CD4-positive, alpha-beta T cell treated with Interferon alpha-2 for 1 hour (primary cell): ENCODE measurements at places on chromosomes 2 and 18.

- DNase-seq: no peak
These were observed 54.2 kb downstream of the CERS6 start for GRCh38 chr2:168510125-168510756.

GRCh38 chr2:119155633-119156032 lies 2.9 kb downstream of the C1QL2 start:
- DNase-seq: no peak

- DNase-seq: no peak
These were observed 144.1 kb downstream of the NDUFA10 start for GRCh38 chr2:239881031-239881471.

DNA sequence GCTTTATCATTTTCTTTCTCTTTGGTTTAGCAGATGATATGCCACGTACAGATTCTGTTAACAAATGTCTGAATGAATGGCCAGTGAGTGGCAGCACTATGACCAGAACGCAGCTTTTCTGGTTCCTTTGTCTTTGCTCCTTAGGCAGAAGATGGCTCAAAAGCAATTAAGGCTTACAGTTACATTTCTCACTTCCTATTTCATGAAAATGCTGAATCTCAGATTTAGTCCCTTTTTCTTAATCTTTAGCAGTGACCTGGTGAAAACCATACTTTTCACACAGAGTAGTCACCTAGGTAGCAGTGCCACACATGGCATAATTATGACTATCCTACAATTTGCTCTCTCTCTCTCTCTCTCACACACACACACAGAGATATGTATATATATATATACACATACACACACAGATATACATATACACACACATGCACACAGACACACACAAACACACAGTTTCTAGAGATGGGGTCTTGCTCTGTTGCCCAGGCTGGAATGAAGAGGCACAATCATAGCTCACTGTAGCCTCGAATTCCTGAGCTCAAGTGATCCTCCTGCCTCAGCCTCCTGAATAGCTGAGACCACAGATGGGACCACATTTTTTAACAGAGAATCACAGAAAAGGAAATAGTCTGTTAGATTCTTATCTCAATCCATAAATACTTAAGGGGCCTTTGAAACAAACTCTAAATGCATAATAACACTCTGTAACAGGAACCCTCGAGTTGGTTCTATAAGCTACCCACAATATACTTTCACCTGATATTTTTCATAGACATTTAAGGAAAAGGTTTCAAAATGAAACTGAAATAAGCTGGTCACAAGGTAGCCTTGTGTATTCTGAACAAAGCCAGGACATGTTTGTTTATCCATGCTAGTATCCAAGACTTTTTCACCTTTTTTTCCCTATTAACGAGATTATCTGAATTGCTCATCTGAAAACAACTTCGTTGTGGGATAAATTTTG lies 11.6 kb downstream of the PDE6D start:
- DNase-seq: no peak

DNA sequence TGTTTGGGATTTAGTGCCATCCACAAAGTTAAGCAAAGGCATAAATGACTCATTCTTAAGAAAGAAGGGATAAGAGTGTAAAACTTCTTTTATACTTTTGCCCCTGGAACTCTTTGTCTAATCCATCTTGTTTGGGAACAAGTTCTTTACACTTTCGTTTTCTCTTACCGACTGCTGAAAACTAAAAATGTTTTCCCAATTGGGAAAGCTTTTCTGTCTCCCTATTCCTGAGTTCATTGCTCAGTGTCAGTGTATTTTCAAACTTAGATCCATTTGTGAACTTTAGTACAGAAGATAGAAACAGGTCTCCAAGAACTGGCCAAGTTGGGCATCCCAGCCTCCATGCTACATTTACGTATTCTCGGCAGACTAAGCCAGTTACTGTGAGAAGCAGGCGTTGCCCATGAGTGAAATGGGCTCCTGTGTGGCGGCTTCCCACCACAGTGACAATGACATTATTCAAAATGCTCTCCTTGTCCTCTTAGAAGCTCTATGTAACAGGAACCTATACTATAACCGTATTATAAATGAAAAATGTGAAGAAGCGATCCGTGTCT lies 51.7 kb downstream of the TGOLN2 start:
- DNase-seq: no peak

GRCh38 chr2:231604101-231604684 lies 11.5 kb downstream of the TEX44 start:
- peak; percentile 43 for DNase-seq

DNA sequence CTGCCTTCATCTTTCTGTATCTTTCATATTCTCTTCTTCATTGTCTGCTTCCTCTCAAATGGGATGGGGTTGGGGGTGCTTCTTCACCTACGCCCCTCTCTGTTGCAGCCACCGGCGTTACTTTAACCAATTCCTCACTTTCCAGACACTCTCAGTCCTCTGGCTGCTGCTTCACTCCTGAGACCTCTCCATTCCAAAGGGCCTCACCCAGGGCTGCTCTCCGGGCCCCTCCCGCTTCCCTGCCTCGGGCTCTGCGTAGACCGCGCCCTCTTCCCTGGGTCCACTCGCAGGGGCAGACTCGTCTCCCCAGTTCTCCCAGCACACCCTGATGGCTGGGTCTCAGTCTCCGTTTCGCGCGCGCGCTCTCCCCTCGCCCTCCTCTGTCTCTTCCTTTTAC lies 926 bp downstream of the SERPINB8 start:
- no peak for DNase-seq

DNA sequence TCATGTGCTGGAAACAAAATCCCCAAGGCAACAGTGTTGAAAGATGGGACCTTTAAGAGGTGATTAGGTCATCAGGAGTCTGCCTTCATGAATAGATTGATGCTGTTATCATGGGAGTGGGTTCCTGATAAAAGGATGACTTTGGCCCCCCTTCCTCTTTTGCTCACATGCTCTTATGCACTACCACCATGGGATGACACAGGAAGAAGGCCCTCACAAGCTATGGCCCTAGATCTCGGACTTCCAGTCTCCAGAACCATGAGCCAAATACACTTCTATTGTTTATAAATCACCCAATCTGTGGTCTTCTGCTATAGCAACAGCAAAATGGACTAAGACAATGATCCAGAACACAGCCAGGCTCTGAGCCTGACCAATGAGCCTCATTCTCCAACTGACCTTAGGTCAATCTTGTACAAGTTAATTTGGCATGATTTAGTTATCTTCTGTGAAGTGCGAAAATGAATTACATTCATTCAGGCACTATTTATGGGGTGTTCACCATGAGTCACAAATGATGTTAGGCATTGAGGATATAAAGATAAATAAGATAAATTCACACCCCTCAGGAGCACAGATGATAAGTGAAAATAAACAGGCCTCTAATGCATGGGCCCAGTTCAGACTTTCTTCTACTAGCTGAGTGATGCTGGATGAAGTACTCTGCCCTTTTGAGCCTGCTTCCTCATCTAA lies 37.7 kb upstream of the NT5C1B start:
- no peak for DNase-seq

DNA sequence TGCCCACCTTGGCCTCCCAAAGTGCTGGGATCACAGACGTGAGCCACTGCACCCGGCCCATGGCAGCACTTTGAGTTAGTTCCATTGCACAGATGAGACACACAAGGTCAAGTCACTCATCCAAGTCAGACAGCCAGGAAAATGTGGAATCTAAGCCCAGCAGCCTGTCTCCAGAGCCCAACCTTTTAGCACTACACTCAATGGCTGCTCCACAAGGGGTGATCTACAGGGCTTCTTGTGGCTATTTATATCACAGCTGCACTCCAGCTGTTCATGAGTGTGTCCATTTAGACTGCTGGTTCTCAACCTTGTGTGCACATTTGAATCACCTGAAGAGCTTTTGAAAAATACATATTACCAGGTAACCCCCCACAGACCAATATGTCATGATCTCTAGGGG lies 72.9 kb upstream of the RPL31 start:
- no peak for DNase-seq
